ENCODE measurements at places on chromosomes 1 and 21. TPM values are rescaled to one million over a fixed set of nuclear protein-coding genes. Genes with fewer than 3 reads are reported as not detected.

PTPRF gene
- polyA plus RNA-seq = 0.14 TPM

ZNF683 gene
- not detected for polyA plus RNA-seq

GRCh38 chr1:75770761-75771160, 15.3 kb upstream of the RABGGTB start:
- H3K27me3 ChIP-seq = no peaks in the 10 kb centered on the region
- no peaks in the 10 kb centered on the region for H3K36me3 ChIP-seq
- no peak overlapping the region for H3K27ac ChIP-seq
- DNase-seq = no peak
- H3K4me3 ChIP-seq = no peak overlapping the region

GRCh38 chr1:117605164-117605773, 579 bp upstream of the TENT5C start:
- H3K27ac ChIP-seq = no peak overlapping the region
- H3K36me3 ChIP-seq = no peaks in the 10 kb centered on the region
- peak overlapping the region; percentile 62 for H3K4me3 ChIP-seq
- no peak for DNase-seq

ZNF593OS gene
- 0.96 TPM for polyA plus RNA-seq
